ENCODE measurements at places on chromosomes 2 and 18.

DNA sequence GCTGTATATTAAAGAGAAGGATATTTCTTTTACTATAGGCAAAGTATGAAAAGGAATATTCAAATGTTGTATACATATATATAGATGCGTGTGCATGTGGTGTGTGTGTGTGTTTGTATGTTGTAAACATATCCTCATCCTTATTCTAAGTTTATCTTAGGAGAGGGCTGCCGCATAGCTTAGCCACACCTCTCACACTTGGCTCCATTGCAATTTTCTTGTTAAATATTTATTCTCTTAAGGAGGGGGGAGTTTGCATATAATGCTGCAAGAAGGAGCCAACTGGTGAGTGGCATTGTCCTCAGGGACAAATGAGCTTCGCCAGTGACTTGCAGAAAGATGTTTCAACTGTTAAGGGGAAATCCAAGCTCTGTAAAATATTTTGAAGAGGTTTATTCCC is 360.1 kb upstream of the RND3 start:
- no peak for DNase-seq

GRCh38 chr2:120258196-120258595 is 5.5 kb downstream of the RALB start:
- no peak for DNase-seq

GRCh38 chr2:207370646-207371045 is 159.1 kb upstream of the CREB1 start:
- DNase-seq = no peak

DNA sequence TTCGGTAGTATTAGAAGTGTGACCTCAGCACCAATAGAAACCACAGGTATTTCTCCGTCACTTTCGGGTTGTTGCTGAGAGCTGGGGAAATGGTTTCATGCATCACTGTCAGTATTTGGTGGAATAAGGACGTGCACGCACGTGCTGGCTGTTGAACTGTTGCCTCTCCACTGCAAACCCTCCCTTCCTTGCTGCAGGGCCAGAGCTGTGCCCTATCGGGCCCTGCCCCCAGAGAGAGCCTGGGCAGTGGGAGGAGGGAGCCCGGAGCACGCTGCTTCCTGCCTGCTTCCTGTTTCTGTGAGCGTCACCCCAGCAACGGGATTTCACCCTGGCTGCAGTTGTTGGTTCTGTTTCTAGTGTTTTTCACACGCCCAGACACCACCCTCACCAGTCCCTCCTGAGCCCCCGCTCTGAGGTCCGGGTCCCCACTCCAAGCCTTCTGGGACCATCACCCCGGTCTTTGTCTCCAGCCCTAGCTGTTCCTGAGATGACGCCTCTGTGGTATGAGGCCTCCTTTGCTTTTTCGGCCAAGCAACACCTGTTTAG is 47.4 kb downstream of the LRRFIP1 start:
- peak; percentile 96 for DNase-seq

- DNase-seq = no peak
Measured at GRCh38 chr2:55165626-55166025, 66.5 kb downstream of the CLHC1 start.
